Thyroid gland (tissue), 4 donors: ENCODE measurements at places on chromosomes 11 and 22.

DNA sequence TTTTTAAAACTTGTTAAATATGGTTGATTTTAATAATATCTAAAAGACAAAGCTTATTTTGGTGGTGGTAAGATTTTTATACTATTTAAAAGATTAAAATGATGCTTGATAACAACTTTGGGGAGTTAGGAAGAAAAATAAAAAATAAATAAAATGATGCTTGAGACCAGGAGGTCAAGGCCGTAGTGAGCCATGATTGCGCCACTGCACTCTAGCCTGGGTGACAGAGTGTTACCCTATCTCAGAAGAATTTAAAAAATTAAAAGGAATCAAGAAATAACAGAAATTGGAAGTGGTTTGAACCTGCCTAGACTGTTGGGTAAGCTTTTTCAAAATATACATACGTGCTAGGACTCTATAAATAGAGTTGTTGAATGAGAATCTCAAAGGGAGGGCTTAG is 12.1 kb upstream of the DNAJB7 start:
- no peak for DNase-seq

GRCh38 chr22:39966470-39966869 is 6.3 kb downstream of the TMA7B start:
- no peak for DNase-seq

DNA sequence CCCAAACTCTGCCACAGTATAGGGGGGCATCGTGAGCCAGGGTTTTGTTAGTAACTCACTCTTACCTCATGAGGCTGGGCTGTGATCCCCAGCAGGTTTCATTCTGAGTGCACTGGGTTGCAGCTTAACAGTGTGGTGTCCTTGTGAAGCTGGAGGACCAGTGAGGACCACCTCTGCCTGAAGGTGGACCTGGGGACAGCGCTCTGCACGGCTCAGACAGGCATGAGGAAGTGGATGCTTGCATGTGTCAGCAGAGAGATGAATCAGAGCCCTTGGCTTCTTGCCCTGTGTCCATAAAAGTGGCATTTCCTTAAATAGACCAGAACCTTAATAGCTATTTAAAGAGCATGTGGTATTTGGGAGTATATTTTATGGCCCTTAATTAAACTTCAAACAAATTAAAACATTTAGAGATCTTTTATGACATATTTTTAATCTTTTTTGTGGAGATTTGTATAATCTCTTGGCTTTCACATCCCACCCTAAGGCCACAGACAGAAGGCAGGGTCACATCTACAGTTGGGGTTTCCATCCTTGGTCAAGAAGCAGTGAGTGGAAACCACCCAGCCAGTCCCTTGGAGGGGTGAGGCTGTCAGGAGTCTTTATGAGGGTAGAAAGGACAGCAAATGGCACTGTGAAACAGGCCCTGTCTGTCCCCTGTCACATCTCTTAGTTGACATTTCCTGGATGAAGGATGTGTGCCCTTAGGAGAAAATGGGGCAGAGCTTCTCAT is 24.8 kb upstream of the ADORA2A start:
- DNase-seq = peak; percentile 75

DNA sequence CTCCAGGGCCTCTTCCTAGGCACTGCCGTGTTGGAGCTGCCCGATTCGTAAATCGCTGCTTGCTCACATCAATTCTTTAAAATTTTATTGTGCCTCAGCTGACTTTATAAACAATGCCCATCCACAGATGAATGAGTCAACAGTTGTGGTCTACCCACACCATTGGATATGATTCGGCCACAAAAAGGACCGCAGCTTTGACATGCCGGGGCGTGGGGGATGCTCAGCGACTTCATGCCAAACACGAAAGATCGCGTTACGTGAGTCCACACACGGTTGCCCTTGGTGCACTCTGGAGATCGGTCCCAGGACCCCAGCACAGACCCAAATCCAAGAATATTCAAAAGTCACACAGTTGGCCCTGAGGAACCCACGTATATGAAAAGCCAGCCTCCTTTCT is 195.7 kb downstream of the CTTN start:
- no peak for DNase-seq

DNA sequence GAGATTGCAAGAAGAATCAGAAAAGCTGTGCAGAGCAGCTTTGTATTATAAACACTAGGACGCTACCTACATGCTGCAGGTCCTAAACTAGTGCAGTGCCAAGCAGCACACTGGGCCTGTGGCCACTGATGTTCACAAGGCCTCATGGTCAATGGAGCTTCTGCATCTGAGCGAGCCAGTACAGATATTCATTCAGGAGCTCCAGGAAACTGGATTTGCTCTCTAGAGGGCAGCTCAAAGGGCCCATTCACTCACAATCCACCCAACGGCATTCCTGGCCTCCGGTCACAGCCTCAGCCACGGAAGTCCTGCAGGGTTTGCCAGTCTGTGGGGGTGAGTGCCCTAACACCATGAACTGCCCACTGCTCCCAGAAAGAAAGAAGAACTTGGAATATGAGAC is 5.8 kb upstream of the TBC1D10A start:
- DNase-seq = no peak

GRCh38 chr11:2760196-2760871 is 60.5 kb upstream of the KCNQ1OT1 start:
- DNase-seq = peak; percentile 90

DNA sequence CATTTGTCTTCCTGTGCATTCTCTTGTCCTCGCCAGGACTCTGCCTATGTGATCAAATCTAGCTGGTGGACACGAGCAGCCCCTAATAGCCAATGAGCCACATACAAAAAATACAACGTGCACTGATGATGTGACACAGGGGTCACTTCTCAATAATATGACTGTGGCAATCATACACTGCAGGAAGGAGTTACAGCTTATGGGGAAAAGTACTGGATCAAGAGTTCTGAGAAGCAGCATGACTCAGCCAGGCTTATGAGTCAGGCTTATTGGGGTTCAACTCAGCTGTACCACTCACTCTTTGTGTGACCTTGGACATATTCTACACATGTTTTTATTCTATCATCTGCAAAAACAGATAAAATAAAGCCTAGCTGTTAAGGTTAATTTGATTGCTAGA is 889.4 kb upstream of the TENM4 start:
- no peak for DNase-seq

GRCh38 chr22:46754110-46754799 is 8.2 kb upstream of the TBC1D22A start:
- DNase-seq = peak; percentile 79

- DNase-seq = no peak
These were observed 12.0 kb downstream of the P2RY6 start for GRCh38 chr11:73284106-73284505.

- no peak for DNase-seq
These were observed 20.2 kb downstream of the SPATA19 start for GRCh38 chr11:133825156-133825555.

DNA sequence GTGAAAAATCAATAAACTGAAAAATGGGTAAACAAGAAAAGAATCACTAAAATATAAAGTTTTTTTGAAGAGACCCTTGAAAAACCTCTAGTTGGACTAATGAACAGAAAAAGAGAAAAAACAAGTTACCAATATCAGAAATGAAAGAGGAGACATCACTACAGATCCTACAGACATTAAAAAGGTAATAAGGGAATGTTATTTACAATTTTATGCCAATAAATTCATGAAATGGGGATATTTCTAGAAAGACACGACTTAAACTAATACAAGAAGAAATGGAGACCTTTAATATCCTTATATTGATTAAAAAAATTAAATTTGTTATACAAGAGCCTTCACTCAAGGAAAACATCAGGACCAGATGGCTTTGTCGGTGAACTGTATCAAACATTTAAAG is 109.4 kb downstream of the TBC1D22A start:
- DNase-seq = no peak

DNA sequence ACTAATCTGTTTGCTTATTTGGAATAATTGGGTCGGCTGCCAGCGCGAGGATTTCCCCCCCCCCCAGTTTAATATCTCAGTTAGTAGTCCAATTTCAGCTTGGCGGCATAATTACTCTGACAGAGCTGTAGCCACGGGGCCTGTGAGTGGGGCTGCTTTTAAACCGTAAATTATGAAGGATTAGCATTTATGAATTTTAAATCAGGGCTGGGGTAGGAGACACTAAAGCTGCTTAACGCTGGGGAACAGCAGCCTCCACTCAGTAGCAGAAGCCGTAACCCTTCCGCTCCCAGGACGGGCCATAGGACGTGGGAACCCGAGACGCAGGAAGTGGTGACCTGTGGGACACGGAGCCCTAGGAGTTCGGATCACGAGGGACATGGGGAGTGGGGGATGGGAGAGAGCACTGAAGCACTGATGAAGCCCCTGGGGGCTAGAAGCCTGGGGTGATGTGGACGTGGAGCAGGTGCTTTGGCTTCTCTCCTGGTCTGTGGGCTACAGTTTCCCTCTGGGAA is 66.2 kb upstream of the LMO1 start:
- DNase-seq = no peak

DNA sequence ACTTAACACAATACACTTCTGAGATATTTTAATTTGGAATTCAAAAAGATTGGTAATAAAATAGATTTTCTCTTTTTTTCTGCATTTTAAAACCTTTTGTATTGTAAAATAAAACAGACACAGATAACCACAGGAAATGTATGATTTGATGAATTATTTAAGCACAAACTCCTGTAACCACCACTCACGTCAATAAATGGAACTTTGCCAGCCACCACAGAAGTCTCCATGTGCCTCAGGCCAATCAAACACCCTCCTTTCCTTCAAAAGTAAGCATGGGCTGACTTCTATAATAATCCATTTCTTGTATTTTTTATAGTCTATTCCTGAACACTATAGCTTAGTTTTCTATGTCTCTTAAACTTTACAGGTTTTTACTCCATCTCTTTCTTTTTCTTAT is 721.7 kb downstream of the DLG2 start:
- DNase-seq = no peak
